GDM1 (cell line): ENCODE measurements at places on chromosomes 11 and 22.

GRCh38 chr11:75793966-75794365, 21.0 kb upstream of the UVRAG start:
- no peak for DNase-seq

GRCh38 chr11:95426823-95427462, 195.9 kb upstream of the SESN3 start:
- DNase-seq: no peak

- no peak for DNase-seq
Observed at GRCh38 chr11:123718469-123718868, 23.0 kb downstream of the ZNF202 start.

- DNase-seq: no peak
Observed at GRCh38 chr22:50141891-50142363, 28.6 kb upstream of the PANX2 start.

GRCh38 chr11:1827095-1827813, 7.5 kb upstream of the SYT8 start:
- no peak for DNase-seq

GRCh38 chr11:111645657-111646316, 43.5 kb downstream of the SIK2 start:
- no peak for DNase-seq

DNA sequence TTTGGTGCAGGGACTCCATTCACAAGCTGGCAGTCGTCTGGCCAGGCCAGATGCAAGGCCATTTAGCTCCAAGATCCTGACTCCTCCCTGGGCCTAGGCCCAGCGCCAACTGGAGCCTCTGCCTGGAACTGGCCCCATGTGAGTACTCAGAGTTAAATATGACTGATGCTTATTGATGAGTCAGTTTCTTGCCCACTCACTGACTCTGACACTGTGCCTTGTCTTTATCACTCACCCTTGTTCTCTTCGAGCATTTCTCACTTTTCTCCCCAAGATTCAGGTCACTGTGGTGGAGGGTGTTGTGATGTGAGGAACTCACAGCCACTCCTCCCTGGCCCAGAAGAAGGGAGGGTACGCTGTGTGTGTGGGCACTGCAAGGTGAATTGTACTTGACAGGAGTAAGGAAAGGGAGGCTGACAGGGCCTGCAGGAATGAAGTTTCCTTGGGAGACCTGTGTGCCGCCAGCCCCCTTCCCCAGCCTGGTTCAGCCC, 23.2 kb upstream of the ST3GAL4 start:
- no peak for DNase-seq

DNA sequence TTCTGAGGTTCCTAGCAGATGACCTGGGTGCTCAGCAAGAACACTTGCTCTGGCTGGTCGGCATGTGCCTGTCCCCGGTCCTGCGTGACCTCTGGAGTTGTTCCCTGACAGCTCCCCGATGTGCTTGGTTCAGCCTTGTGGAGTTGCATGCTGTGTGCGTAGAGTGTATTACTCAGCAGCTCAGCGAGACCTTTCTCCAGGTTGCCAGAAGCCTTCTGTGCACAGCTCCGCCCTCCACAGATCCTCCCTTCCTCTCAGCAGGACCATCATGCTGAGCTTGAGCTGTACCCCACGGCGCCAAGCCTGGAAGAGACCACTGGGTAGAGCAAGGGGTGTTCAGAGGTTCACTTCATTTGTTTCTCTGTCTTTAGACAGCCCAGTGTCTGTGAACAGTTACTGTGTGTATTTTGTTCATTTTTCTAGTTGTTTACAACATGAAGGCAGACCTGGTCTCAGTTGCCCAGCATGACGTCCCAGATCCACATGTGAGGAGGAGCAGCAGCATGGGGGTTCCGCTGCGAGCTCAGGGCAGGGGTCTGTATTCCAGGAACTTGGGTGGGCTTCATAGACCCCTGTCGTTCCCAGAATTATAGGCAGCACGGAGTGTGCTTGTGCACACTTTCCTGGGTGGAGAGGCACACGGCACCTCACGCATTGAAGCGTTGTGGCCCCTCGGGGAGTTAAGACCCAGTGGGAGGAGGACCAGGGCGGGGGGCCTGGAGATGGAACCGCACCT, 148.6 kb downstream of the IGLL1 start:
- DNase-seq: no peak

- no peak for DNase-seq
Observed at GRCh38 chr11:35289821-35290220, 129.5 kb downstream of the SLC1A2 start.

DNA sequence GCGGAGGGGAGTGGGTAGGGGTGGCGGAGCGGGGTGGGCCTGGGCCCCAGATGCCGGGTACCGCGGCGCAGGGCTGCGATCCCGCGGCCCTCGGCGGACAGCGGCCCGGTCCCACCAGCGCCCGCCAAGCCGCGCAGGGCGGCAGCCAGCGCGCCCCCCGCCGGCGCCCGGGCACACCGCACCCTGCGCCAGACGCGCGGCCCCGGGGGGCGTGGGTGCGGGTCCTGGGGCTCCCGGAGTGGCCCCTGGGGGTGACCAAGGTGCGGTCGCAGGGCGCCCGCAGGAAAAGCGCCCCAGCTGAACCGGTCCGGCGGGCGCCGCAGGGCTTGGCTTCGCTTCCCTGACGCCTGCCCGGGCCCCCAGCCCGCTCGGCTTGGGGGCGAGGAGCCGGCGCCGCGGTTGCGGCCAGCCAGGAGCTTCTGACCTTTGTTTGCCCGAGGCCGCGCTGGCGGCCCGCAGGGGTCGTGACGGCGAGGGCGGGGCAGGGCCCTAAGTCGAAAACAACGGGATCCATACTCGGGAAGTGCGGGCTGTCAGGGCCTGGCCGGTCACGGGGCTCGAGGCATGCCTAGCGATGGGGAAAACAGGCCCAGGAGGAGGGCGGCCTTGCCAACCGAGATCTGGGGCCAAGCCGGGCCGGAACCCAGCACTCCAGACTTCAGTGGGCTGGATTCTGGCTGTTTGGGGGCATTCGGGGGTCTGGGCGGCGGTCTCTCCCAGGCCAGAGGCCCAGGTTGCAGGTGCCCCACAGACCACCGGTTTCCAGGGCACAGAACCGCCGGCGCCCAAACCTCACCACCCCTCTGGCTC, 581 bp upstream of the AP5B1 start:
- DNase-seq: peak; percentile 40

DNA sequence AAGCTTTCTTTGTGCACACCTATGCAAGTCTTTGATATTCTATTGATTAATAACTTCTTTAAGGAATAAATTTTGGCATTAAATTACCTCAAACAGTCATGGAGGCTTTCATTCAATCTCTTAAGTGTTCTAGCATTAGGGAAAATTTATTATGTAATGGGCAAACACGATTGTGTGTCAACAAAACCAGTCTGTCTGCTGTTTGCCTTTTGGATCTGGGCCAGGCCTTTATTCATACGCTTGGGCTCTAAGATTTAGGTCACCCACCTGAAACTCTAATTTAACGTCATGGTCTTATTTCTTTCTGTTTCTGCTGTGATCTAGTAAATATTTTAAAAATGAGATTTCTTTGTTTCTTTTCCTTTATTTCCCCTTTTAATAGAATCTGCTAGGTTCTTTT, 1270.6 kb downstream of the LRRC4C start:
- DNase-seq: no peak

- DNase-seq: no peak
Observed at GRCh38 chr11:71316701-71317100, 64.3 kb upstream of the SHANK2 start.

GRCh38 chr11:68471360-68472340, 11.1 kb downstream of the PPP6R3 start:
- DNase-seq: peak; percentile 76

DNA sequence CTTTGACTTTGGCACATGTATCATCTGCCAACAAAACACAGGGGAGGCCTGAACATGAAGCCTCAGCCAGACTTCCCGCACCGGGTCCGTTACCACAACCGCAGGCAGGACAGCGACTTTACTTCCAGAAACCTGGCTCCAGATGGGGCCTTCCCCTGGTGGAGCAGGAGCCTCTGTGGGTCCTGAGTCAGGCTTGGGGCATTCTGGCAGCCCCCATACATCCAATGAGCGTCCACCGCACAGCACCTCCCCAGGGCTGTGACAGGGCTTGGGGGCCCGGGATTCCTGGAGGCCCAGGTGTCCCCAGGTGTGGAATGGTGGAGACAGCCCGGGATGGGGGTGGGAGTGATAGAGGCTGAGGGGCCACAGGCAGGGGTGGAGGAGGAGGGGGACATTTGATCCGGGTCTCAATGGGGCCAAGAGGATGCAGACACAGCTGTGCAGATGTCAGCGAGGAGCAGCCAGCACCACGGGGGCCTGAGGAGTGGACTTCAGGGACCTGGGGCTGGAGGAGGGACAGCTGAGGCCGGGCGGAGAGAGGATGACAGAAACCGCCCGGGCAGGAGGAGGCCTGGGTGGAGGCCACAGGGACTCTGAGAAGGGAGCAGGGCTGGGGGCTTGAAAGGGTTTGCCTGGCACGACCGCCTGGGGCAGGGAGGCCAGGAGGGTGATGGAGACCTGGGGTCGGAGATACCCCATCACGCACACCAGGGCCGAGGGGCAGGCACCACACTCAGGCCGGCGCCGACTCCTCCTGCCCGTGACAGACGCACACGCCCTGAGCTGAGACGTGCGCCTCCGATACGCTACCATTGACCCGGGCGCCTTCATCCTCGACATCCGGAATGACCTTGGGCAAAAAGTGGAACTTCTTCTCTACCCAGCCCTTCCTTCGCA, 8.6 kb downstream of the TTLL8 start:
- DNase-seq: no peak

DNA sequence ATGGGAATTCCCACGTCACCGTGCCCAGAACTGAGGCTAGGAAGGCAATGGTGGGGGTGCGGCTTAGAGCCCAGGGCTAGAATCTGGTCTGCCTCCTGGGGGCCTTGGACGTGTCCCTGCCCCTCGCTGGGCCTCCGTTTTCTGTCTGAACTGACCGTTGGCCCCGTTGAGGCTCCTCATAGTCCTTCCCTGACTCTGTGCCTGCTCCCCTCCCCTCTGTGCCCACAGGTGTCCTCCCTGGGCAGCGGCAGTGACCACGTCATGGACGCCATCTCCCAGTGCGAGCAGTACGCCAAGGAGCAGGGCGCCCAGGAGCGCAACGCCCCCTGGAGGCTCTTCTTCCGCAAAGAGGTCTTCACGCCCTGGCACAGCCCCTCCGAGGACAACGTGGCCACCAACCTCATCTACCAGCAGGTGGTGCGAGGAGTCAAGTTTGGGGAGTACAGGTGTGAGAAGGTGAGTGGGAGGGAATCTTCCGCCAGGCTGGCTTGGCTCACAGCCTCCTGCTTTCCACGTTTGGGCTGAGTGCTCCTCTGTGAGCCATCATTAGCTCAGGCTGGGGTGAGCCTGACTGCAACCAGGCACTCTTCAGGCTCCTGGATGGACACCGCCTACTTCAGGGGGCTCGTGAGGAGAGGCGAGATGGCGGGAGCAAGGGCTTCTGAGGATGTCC, 63.9 kb downstream of the MYO7A start:
- DNase-seq: no peak

GRCh38 chr11:11415901-11416300, 62.9 kb upstream of the CSNK2A3 start:
- DNase-seq: no peak

- DNase-seq: no peak
Observed at GRCh38 chr22:38699143-38699542, 1.6 kb downstream of the JOSD1 start.

DNA sequence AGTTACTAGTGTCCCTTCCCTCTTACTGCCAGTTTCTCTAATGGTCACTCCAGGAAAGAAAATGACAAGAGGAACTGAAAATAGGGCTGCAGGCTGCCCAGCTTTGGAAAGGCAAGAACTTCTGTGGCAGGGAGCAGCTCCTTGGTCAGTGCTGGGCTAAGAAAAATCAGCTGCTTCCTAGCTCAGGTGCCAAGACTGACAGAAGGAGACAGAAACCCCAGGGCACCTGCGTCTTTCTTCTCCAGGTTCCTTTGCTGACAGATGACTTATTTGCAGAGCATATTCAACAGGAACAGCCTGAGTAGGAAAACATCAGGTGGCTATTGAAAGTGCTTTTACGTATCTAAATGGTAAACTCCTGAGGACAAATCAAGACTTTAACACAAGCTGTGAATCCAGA, 25.4 kb downstream of the MAML2 start:
- no peak for DNase-seq

DNA sequence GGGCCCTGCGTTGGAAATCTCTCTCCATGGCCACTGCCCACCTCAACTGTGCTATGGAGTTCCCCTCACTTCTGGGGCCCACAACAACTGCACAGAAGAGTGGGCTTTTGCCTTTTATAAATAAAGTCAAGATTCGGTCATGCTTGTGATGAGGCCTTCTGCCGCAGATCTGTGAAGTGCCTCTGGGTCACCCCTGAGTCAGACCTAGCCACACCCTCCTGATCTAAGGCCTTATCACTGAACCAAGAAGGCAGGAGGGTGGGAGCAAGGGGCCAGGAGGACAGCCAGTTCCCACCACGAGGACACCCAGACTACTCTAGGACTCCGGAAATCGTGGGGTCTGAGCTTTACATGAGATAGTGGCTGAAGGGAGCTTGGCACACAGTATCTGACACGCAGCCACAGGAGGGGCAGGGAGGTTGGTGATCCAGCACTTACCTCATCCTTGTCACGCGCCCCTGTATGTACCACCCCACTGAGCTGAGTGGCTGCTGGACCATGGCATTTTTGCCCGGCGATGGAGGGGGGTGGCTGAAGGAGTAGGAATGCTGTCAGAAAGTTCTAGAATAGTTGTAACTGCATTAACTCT, 115.7 kb downstream of the ABTB2 start:
- DNase-seq: no peak

GRCh38 chr11:35413598-35413997, 5.8 kb downstream of the SLC1A2 start:
- DNase-seq: no peak
